Activated CD4-positive, alpha-beta T cell treated with anti-CD3 and anti-CD28 coated beads, Interleukin-2, amount 50 U/mL, for 1 hour (primary cell): ENCODE measurements at places on chromosomes 7 and 10.

- DNase-seq: no peak
These were observed 101.6 kb downstream of the NKX6-2 start for GRCh38 chr10:132684164-132684891.

- no peak for DNase-seq
These were observed 161.8 kb downstream of the SKIDA1 start for GRCh38 chr10:21363731-21364104.

DNA sequence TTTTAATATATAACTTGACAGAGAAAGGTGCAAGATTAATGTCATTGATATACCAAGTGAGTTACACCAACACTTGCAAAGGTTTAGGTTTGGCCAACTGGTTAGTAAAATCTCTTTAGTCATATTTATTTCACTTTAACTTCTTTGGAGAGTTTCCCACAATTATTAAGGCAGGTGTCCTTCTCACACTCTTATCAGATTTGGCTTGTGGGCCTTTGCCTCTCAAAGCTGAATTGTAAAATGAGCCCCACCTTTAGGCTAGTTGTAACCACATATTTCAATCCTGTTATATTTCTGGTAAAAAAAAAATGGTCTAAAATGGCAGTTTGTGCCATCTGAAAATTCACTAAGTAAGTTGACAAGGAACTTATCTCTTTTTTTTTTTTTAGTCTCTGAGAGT, 26.6 kb upstream of the FOXP2 start:
- DNase-seq: no peak

DNA sequence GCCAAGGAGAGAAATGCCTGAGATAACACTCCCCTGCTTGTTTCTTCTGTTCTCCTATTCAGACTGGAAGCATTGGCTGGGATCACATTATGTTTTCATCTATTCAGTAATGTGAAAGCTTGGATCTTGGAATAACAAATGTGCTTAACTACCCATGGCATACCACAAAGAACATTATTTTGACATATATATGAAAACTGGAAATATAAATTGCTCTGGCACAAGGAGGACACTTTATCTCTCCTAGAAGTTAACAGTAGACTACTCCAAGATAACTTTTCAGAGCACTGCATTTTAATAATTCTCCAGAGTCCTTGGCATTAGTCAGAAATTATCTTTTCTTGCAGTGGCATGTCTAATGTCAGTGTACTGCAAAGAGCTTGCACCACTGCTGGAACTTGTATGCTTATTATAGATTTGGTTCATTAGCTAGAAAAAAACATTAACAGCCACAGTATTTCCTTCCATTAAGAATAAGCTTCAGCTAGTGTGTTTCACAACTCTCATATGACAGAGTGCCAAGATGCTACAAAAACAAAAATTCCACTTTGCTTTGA, 169.3 kb upstream of the LRRN3 start:
- DNase-seq: no peak

DNA sequence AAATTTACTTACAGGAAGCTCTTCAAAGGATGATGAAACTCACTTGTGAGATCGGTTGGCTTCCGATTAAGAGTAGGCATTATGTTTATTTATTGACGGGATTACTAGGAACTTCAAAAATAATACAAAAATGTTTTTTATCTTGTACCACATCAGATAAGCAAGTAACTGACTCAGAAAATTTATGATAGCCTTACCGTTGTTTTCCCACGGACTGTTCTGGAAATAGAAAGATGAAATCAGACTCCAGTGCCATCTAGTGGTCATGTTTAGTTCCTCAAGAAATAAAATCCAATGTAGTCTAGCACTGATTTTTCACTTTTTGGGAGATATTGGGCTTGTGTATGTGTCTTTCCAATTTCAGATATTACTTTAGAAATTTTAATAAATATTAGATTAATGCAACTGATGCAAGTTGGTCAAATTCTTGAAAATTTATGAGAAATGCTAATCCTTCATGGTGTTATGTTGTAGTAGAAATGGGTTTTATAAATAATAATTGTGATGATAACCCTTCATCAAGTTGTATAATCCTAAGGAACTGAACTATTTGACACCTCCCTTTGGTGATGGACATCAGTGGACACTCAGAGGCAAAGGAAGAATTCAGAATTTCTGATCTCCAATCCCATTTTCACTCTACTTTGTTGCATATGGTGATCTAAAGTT, 168.8 kb downstream of the TMEM26 start:
- no peak for DNase-seq

DNA sequence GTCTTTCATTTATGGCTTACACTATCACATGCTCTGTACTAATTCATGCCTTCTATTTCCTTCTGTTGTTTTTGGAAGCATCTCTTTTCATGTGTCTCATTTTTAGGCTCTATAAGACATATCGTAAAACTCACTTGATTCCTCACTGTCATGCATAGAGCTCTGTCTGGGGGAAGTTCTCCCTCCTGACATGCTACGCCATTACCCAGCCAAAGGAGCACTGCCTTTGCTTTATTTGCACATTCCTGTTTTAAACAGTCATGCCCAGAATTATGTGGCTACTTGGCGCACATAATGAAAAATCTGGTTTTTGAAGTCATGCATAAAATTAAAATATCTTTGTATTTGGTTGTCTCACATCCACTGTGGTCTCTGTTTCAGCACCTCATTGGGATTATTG, 17.6 kb upstream of the AKR1C3 start:
- no peak for DNase-seq

DNA sequence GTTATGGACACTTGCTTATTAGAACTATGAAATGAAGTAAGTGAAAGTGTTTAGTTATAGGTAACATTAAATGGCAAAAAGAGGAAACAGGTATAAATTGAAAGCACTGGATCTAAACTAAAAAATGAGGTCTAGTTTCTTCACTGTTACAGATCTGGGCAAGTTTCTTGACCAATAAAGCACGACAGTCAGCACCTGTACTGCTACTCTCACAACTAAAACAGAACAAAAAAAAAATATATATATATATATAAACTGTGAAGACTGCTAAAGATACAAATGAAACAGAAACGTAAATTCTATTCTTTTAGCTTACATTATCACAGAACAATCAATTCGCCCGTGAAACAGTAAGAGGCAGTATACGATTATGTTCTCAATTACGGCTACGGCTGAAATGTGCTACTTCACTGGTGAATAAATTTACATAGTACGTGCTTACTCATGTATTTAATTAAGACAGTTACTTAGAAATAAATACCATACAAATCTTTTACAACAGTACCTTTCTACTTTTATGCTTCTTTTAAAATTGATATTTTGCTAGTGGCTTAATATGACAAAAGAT, 4.2 kb downstream of the AHR start:
- DNase-seq: no peak

- DNase-seq: no peak
These were observed 289.8 kb upstream of the KLF6 start for GRCh38 chr10:4074545-4075407.

- no peak for DNase-seq
These were observed 22.2 kb downstream of the TYW1B start for GRCh38 chr7:72805526-72806494.

DNA sequence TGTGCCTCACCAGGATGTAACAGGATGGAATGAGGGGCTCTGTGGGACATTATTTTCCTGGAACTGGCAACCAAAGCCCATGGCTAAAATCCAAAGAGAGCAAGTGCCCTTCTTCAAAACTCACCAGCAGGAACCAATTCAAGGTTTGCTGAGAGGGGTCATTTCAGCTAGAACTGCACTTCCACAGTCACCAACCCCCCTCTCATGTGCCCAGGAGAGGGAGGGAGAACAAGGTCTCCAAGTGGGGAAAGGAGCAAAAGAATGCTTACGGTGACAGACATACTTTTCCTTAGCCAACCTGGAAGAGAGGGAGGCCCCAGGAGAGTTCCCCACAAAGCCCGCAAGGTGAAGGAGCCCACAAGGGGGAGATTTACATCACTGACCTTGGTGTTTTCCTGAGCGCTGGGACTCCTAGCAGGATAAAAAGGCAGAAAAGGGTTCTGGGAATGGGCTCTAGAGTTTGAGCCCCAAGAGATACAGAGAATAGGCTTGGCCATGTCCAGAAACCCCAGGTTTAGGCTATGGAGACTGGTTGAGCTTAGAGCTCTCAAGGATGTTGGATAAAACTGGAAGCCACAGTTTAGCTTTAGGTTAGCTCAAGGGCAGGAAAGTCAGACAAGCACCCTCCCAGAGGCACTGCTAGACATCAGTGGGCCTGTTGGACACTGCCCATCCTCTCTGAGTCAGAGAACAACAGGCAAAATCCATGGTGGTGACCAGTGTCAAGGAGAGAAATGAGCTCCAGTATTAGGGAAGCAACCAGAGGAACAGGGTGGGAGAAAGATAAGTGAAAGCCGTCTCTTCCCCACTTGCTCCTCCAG, 63.9 kb upstream of the GHITM start:
- DNase-seq: no peak

DNA sequence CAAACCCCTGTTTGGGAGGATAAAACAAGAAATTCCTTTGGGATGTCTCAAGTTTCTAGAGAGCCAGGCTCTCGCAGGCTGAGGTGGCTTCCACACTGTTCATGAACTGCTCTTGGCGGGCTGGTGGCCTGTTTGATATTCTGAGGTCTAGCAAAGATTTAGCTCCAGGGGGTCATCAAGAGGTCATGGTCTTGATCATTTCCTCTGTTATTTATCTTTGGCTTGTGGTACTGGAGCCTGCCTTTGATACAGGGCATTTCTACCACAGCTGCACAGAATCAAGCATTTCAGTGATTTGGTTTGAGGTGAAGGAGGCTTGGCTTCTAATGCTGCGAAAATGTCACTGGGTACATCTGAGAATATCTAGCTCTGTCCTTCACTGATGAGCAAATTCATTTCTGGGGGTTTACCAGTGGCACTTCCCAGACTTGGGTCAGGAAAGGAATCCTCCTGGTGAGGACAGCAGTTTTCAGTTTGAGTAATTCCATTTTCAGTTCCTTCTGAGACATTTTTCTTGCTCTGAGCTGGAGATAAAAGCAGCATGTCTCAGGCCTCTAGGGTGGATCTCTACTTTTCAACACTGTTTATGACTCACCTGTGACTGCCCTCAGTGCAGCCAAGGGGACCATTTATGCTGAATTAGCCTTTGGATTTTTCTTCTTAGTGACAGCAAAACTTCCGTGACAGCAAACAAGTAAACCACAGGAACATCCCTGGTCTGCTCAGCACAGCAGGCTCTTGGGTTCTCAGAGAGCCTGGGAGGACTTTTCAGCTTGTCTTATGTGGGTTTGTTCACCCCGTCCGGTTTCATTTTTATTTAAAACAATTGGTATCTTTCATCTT, 312.0 kb downstream of the RNLS start:
- peak; percentile 21 for DNase-seq

DNA sequence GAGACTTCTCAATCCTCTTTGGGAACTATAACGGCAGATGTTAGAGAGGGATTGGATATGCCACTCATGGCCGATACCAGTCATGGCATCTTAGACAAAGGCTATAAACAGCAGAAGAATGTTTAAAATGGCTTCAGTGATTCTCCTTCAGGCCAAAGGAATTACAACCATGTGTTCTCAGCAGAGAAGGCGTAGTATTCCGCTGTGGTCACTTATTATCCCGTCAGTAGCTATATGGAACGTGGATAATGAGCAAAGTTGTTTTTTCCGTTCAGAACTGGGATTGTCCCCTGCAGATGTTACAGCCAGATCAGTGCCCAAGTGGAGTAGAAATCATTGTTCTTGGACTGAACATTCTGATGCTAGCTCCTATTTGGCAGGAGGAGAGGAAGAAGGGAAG, 43.1 kb downstream of the TEX36 start:
- no peak for DNase-seq
